IgD-negative memory B cell (primary cell): ENCODE measurements at places on chromosomes 2 and 18. TPM values are rescaled to one million over a fixed set of nuclear protein-coding genes. Genes with fewer than 3 reads are reported as not detected.

The SLC5A7 gene
- not detected for polyA plus RNA-seq

The RGPD4 gene
- not detected for polyA plus RNA-seq

The DCDC2C gene
- not detected for polyA plus RNA-seq

The NT5C1B gene
- 0.55 TPM for polyA plus RNA-seq

The VWA3B gene
- polyA plus RNA-seq, result not detected

The IL36A gene
- polyA plus RNA-seq, result not detected

The IGFBP2 gene
- not detected for polyA plus RNA-seq

The SETBP1 gene
- 16.8 TPM for polyA plus RNA-seq

The TMEFF2 gene
- polyA plus RNA-seq, result not detected

The GAREM2 gene
- polyA plus RNA-seq, result 0.19 TPM

The ZNF516 gene
- polyA plus RNA-seq, result 1.2 TPM

The NUP35 gene
- polyA plus RNA-seq, result 6.0 TPM

The CCDC141 gene
- 15.4 TPM for polyA plus RNA-seq

The ARHGAP15 gene
- polyA plus RNA-seq, result 190 TPM

The INPP5D gene
- 220 TPM for polyA plus RNA-seq

The ZNF521 gene
- not detected for polyA plus RNA-seq

The C2orf80 gene
- polyA plus RNA-seq, result not detected

The RIT2 gene
- polyA plus RNA-seq, result not detected
